SK-N-DZ (cell line): ENCODE measurements at places on chromosomes 5 and 9.
A peak's percentile ranks its signal among the peaks of the same experiment; 100 is the strongest.

DNA sequence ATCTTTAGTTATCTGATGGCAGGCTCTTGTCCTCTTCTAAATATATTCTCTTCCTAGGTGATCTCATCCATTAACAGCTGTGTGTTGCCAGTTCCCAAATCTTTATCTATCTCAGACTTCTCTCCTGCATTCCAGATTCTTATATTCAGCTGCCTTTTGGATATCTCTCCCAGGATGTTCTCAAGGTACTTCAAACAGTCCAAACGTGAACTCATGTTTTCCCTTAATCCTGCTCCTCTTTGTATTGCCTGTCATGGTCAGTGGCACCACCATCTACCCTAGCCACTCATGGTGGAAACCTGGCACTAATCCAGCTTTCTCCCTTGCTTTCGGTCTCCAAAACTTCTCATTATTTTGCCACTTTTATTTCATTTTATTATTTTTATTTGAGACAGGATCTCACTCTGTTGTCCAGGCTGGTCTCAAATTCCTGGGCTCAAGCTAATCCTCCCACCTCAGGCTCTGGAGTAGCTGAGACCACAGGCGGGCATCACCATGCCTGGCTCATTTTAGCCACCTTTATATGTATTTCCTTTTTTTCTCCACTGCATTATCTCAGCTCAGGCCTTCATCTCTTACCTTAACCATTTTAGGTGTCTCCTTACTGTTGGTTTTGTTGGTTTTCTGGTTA lies 3.8 kb downstream of the ZFYVE16 start:
- DNase-seq = no peak

GRCh38 chr9:133269537-133270362 lies 5.3 kb downstream of the ABO start:
- DNase-seq = no peak

GRCh38 chr9:72473474-72474261 lies 47.7 kb upstream of the TMC1 start:
- DNase-seq = no peak

GRCh38 chr5:75168026-75168735 lies 68.5 kb downstream of the ANKRD31 start:
- no peak for DNase-seq

GRCh38 chr5:5340206-5340729 lies 82.2 kb upstream of the ICE1 start:
- DNase-seq = peak; percentile 99

GRCh38 chr5:67934976-67935375 lies 280.6 kb upstream of the PIK3R1 start:
- DNase-seq = no peak

- no peak for DNase-seq
These were observed 29.4 kb downstream of the CHD1 start for GRCh38 chr5:98899456-98899855.

GRCh38 chr9:89498852-89499480 lies 1.1 kb upstream of the SEMA4D start:
- DNase-seq = no peak

DNA sequence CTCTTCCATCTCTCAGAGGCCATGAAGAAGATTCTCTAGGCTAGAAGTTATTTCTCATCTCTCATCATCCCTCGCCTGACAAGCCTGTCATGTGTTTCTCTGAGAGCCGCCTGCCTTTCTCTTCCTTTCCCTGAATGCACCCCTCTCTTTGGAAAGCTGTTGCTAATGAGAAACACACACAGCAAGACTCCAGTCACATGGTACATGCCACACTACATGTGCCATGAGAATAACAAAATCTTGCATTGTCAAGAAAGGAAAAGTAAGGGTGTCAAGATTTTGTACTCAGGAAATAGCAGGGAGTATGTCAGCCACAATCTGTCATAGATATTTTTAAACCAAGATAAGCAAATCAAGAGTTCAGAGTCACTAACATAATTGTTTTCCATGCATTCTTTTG lies 8.9 kb downstream of the AGXT2 start:
- no peak for DNase-seq

DNA sequence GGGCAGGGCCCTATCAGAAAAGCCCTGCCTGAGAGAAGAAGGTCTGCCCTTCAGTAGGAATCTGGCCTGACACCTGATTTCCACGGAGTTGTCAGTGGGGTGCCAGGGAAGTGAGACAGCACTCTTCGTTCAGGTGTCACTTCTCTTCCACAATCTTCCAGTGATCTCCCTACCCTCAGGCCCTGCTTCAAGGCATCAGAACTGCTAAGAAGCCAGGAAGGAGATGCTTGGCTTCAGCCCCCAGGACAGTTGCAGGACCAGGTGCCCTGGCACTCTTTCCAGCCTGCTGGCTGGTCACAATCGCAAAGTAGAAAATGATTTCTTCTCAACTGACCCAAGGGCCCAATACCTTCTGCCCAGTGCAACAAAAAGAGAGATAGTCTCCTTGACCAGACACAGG lies 50.3 kb downstream of the SPOCK1 start:
- no peak for DNase-seq

GRCh38 chr5:143992496-143992895 lies 178.0 kb downstream of the YIPF5 start:
- DNase-seq = no peak

GRCh38 chr9:96491079-96491879 lies 41.3 kb downstream of the HABP4 start:
- DNase-seq = no peak

DNA sequence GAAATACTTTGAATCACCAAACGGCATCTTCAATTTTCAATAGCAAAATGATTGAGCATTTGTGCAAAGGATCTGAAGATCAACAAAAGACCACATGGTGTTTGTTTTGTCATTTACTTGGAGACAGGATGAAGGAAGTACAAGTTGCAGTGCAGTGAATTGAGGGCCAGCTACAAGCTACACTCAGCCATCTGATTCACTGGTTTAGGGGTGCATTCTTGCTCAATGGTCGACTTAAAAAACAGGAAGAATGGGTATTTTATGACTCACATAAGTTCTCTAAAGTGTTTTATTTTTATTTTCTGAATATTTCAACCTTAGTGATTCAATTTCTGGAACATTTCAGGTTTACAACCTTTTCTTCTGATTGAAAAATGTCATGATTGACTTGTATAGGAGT lies 412.1 kb upstream of the ADAMTSL1 start:
- no peak for DNase-seq

DNA sequence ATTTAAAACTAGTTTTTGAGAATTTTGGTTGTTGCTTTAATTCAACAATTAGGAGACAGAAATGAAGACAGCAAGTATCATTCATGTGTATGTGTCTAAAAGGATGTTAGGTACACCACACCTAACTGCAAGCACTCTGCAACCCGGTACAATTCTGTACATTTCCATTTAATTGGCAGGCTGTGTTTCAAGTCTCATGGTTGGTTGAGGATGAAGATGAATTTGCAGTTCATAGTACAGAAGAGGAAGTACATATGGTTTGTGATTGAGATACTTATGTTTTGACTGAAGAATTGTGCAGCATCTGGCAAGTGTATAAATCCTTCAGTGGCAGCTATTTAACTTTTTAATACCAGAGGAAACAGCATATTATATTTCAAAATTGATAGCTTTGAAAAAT lies 628.7 kb upstream of the ZNF608 start:
- DNase-seq = peak; percentile 62

DNA sequence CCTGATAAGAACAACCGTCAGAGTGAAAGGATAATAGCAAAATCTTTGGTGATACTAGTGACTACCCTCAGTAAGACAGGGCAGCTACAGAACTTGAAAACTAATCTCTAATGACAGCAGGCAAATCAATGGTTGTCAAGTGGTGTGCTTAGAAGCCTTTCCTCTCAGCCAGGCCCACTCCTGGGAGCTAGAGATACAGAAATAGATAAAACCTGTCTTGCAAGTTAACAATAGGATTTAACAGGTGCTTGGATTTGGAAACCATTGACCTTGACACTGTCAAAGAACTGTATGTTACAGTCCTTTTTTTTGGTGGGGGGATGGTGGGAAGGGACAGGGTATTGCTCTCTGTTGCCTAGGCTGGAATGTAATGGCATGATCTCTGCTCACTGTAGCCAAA lies 118.6 kb downstream of the BASP1 start:
- DNase-seq = peak; percentile 29

GRCh38 chr9:91483189-91483691 lies 59.6 kb upstream of the NFIL3 start:
- DNase-seq = no peak

- no peak for DNase-seq
These were observed 235.3 kb downstream of the KCTD16 start for GRCh38 chr5:144405991-144406390.

- DNase-seq = no peak
These were observed 246.4 kb downstream of the PSAT1 start for GRCh38 chr9:78543353-78543752.

- DNase-seq = no peak
These were observed 4.2 kb upstream of the CA9 start for GRCh38 chr9:35669331-35670145.

- DNase-seq = no peak
These were observed 131.4 kb upstream of the MAN2A1 start for GRCh38 chr5:109558364-109558763.

DNA sequence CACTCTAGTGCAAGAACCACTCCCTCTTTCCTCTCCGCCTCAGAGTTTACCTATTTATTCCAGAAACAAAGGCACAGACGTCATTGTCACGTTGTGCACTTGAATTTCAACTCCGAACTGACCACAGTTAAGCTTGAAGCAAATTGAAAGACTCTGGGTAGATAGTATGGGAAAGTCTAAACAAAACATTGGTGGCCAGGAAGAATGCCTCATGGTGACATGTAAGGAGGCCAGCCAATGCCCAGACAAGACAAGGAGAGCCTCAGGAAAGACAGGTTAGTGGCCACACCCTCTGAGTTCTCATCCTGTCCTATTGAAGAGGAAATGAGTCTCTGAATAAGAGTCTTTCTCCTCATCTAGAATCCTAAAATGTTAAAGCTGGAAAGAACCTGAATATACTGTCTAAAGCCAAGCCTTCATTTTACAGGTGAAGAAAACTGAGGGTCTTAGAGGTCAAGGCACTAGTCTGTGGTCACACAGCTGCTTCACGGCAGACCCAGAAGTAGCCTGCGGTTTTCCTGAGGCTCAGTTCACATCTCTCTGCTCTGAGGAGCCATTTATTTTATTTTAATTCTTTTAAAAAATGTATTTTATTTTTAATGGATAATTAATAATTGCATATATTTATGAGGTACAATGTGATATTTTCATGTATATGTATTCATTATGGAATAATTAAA lies 30.2 kb downstream of the ZFAND5 start:
- DNase-seq = no peak

GRCh38 chr5:169702693-169703481 lies 65.8 kb downstream of the DOCK2 start:
- DNase-seq = no peak

DNA sequence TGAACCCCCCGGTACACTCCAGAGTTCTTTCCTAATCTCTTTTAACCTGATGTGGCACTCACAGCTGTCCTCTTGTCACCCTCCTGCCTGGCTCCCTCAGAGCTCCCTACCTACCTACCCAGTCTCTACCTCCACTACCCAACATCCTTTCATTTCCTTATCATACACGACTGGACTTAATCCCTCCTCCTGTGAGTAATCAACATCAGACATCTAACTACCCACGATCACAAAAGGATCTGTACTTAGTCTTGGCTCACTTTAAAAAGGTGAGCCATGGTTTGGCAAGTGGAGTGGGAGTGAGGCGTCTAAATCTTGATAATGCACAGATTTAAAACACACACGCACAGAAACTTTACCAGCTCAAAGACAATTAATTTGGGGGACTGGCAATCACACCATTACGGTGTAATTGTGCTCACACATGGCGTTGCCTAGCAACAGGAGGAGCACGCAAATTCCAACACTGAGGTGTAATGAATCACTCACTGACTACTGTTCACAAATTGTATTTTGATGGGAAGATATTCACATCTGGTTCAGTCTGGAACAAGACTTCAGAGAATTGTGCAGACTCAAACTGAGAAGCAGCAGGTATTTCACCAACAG lies 235.9 kb downstream of the EPB41L4A start:
- DNase-seq = no peak

- DNase-seq = no peak
These were observed 42.2 kb upstream of the FSD1L start for GRCh38 chr9:105405514-105406131.

GRCh38 chr9:126925876-126926275 lies 11.3 kb downstream of the RALGPS1 start:
- DNase-seq = no peak

- DNase-seq = no peak
These were observed 53.4 kb downstream of the TENT4A start for GRCh38 chr5:6766604-6767093.

- DNase-seq = no peak
These were observed 16.1 kb downstream of the TXN start for GRCh38 chr9:110240198-110240597.

GRCh38 chr9:100324594-100325200 lies 28.0 kb downstream of the TEX10 start:
- peak; percentile 17 for DNase-seq

DNA sequence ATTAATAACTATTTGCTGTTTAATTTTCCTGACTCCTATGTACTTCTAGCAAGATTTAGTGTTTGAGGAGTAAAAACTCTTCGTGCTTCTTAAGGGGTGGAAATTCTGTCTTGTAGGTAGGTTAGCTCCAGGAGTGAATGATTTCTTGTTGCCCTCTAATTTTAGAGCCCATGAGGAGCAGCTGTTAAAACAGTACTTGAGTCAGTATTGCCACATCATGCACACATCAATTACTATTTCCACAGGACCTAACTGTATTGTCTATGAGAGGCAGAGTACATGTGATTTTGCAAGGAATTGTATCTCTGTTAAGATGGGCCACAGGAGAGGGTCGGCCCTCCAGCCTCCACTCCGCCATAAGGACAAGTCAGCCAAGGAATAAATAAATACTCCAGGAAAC lies 91.2 kb downstream of the PDZD2 start:
- no peak for DNase-seq

DNA sequence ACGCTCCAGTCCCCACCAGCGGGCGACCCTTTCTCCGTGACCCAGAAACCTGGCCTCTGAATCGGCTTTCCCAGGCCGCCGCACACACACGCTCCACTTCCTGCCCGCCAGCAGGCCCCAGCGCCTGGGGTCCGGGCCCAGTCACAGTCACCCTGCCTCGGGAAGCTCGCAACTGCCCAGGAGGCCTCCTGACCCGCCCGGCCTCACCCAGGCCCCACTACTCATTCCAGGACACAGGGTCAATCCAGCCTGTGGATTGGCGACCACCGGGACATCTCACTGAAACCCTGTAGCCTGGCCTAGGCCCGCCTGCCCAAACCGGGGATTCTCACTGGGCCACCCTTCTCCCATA lies 2.7 kb upstream of the IRX4 start:
- DNase-seq = no peak

GRCh38 chr5:74055486-74056106 lies 429.6 kb downstream of the ARHGEF28 start:
- DNase-seq = no peak

GRCh38 chr9:87570000-87570908 lies 72.6 kb downstream of the DAPK1 start:
- DNase-seq = no peak

DNA sequence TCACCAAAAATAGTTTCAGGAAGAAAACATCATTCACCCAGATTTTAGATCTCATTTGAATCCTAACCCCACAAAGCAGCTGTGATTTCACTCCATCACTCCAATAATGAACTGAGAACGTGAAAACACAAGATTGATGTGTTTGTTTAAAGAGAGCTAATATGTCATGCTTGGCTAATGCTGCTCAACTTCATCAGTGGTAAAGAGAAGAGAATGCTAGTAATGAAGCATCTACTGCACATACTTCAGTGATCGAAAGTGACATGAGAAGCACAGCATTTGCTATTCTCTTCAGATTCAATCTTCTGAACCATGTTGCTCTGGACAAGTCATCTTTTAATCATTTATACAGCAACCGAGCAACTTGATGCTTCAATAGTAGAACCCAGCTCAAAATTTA lies 874.7 kb downstream of the EFNA5 start:
- DNase-seq = no peak
